ENCODE measurements at places on chromosomes 2 and 18. TPM values are rescaled to one million over a fixed set of nuclear protein-coding genes. Genes with fewer than 3 reads are reported as not detected.

DCDC2C gene
- 0.18 TPM for total RNA-seq

MEIS1 gene
- 14.5 TPM for total RNA-seq

DNA sequence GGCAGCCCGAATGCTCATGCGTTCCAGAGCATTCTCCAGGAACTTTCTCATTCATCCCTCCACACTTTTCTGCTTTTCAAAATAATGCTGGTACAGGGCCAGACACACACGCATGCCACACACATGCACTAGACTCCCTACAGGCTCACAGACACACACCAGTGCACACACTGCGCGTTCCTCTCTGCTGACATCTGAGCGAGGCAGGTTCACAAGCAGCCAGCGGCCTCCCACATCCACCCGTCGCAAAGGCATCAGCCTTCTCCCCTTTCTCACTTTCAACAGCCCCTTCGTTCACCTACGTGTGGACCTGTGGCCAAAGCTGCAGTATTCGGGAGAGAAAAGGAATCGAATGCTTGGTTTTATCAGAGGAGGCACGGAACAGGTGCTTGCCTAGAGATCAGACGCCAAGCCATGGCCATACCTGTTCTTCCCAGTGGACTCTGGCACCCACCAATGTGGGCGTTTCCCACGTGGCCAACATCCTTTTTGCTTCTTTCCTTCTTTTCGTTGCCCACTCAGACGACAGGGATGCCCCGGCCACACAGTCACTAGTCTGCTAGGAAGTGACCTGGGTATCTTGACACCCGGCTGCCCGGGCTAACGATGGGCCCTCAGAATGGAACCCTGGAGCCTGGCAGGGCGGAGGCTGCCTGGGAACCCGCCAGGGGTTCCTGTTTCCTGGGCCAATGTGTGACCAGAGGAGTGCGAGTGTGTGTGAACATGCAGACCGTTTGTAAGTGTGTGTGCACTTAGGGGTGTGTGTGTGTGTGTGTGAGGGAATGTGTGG is 85.8 kb upstream of the ID2 start:
- DNase-seq = no peak

EML6 gene
- 18.8 TPM for total RNA-seq

DNA sequence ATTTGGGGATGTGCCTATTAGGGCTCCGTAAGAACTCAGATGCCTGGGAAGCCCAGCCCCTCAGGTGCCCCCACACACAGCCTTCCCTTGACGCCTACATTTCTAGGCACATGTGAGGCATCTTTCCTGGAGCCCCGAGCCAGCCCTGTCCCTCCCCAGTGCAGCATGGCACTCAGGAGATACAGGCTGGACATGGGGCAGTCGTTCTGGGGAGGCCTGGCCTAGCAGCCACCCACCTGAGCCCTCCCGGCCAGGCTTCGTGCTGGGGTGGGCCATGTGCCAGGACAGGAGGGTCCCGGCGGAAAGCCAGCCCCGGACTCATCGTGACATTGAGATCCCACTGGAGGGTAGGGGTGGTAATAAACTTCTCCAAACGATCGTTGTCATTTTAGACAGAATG is 15.2 kb downstream of the BOK start:
- no peak for DNase-seq

DNA sequence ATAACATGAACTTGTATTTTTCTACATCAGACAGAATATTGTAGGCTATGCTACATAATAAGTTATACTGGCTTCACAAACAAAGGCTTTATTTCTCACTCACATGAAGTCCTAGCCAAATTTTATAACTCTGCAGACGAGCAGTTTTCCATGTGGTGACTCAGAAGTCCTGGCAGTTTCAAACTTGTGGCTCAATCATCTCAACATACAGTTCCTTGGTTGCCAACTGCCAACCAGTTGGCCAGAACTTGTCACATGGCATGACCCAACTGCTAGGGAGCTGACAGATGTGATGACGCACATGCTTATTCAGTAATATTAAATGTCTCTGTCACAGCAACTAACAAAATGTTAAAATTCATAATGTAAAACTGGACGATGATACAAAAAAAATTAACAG is 63.8 kb upstream of the ZC3H15 start:
- peak; percentile 86 for DNase-seq

- DNase-seq = no peak
These were observed 31.5 kb upstream of the COLEC12 start for GRCh38 chr18:532018-532417.

DNA sequence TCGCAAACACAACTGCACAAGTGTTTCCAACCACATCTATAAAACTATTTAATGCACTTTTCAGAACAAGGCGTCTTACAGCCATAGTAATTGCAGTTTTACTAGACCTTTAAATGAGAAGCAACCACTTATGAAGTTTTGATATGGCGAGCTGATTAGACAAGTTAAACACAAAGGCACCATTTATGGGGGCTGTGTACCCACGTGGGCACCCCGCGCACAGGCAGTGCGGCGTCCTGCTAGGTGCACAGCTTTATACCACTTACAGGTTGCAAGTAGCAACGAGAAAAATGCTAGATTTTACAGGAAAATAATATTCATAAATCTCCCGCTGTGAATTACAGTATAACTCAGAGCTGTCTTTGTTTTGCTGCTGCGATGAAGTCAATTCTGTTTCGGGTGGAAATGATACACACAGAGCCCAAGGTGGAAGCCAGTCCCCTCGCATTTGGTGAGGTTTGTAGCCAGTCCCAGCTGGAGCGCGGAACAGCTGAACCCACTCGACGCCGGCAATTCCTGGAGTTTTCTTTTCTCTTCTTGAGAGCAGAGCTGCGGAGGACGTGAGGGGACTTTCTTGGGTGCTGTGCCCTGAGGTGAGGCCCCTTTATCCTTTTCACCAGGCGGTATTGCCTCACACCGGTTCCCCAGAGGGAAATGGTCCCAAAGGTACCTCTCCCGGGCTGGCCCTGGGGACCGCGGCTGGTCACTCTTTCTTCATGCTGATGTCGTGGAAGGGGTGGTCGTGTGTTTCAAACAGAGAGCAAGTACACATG is 76.7 kb downstream of the PTGR3 start:
- DNase-seq = no peak

GPR45 gene
- not detected for total RNA-seq

DNA sequence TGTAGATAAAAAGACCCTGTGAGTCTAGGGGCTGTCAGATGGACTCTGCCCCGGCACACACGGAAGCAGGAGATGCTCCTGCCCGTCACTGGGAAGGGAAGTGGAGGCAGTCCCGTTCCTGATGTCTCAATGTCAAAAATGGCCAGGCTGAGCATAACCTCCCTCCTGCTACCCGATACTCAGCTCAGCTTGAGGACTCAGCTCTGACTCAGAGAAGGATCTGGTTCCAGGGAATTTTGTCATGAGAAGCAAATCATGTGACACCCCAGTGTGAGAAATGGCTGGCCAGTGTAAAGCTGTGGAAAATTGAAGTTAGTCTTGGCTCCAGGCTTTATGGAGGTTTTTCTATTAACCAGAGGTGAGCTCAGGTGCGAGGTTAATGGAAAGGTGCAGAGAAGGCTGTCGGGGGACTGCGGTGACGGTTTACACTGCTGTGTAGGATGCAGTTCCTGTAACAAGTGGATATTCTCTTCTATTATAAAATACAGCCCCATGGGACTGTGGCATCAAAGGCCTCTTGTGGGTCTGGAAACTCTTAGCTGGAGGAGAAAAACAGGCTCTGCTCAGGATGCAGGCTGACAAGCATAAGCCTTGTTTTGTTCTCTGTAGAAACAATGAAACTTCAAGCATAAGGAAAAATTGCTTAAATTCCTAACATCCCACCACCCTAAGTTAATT is 24.7 kb upstream of the AGAP1 start:
- DNase-seq = peak; percentile 85

LYPD6B gene
- total RNA-seq = not detected

- DNase-seq = no peak
These were observed 1411.6 kb upstream of the CDH2 start for GRCh38 chr18:29588446-29589100.

ZBTB7C gene
- total RNA-seq = 3.2 TPM

DNA sequence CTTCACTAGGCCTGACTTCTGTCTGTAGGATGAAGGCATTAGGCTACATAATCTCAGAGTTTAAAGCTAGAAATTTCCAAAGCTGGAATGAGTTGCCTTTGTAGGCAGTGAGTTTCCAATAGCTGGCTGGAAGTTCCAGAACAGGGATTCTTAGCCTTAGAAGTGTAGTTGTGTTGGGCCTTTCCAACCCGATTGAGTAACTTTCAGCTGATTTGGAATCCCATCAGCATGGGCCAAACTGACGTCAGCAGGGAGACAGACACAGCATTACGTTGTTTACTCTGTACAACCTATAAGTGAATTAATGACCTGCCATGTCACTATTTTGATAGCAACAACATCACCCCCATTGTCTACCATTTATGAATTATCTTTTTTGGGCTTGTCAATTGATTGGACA is 56.9 kb downstream of the SETBP1 start:
- DNase-seq = no peak

DNA sequence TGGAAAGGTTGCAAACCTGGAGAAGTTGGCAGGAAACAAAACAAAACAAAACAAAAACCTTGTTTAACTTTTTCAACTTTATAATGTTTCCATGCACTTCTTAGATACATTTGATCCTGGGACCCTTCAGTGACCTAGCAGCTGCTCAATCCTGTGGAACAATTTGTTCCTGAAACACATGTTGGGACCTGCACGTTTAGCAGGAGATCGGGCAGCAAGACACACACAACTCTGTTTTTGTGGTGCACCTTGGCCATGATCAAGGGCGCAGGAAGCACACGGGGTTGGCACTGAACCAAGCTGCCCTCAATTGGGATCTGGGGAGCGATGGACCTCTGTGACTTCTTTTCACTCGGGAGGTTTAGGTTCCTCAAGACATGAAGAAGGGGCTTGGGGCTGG is 268.7 kb downstream of the LOXHD1 start:
- DNase-seq = peak; percentile 71

DNA sequence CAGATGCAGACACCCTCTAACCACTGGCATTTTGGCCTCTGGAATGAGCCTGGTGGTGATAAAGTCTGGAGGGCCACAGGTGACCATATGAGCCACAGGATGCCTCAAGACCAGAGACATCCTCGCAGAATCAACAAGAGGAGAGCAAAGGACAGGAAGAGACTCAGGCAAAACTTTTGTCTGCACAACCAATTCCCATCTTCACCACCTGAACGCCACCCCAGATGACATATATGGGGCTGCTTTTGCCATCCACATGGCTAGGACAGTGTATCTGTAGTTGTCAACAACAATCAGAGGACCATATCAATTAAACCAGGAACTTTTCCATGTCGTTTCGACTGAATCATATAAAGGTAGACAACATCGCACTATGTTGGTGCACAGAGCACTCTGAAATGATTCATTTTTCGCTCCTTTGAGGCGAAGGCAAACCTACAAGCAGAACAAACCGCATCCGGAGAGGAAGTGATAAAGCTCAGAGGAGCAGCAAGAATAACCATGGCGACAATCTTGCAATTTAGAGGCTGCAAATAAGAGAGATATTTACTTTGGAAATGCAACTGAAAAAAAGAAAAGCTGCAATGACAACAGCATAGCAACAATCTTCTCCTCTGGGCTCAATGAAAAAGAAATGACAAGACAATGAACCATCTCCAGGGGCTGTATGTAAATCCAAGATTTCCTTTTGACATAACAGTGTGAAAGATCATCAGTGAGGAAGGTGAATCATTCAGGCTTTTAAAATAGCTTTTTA is 204.5 kb downstream of the ARL4C start:
- peak; percentile 13 for DNase-seq

MOCOS gene
- 0.13 TPM for total RNA-seq

DNA sequence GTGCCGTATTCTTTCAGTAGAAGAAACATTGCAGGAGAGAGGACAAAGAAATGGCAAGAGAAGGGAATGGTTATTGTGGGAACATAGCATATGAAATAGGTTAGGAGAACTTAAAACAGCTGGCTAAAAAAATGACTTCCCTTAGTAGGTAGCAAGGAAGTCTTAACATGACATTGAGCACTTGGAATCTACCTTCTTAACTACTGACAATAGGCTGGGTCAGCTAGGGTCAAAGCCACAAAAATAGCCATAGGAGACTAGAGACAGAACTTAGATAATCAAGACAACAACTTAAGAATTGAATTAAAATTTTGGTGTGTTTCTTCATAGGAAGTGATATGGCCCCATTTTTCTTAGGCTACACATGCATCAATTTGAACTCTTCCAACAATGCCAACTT is 227.9 kb downstream of the TCF4 start:
- no peak for DNase-seq

ATP6V1C2 gene
- 1.1 TPM for total RNA-seq

DNA sequence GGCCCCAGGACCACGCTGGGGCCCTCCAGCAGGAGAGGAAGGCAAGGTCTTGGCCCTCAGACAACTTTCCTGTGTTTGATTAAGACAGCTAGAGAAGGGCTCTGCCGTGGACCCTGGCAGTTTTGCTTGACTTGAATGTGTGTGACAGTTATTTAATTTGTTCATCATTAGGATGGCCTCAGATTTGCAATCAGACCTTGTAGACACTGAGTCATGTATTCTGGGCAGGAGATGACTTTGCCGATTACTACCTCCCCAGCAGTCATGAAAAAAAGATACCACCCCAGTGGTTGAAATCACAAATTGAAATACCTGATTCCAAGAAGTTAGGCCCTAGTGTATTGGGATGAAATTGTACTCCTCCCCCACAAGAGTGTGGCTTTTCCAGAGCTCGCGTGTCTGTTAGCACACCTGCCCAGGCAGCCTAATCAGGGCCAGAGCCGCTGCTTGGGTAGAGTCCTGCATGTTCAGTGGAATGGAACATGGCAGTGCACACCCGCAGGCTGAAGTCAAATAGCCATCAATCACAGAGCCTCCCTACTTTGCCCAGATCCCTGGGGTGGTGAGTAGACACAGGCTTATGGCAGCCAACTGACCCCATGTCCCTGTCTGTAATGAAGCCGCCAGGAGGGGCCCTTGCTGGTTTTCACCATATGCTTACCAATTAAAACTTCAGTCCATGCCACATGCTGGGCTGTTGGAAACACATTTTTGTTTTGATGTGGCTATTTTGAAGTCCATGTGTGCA is 122.5 kb downstream of the TPGS2 start:
- DNase-seq = no peak

SCN2A gene
- total RNA-seq = 0.04 TPM

RAB6C gene
- total RNA-seq = 0.09 TPM

DNA sequence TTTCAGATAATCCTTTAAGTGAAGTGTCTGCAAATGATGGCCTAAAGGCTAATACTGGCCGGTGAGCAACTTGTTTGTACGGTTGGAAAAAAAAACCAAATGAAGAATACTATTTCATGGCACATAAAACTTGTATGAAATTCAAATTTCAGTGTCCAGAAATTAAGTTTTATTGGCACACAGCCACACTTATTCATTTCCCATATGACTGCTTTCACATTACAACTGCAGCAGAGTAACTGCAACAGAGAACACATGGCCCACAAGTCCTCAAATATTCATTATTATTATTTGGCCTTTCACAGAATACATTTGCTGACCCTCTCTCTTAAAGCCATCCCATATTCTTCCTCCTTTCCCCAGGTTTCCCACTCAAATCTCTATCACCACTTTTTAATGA is 1268.6 kb downstream of the LRP1B start:
- peak; percentile 22 for DNase-seq

TUBA4B gene
- total RNA-seq = 0.04 TPM

- DNase-seq = no peak
These were observed 3.8 kb downstream of the RBFA start for GRCh38 chr18:80037869-80038630.

NPHP1 gene
- 6.9 TPM for total RNA-seq

GRCh38 chr2:102826904-102827303 is 65.1 kb downstream of the TMEM182 start:
- peak; percentile 82 for DNase-seq
